ENCODE measurements at places on chromosomes 2 and 18.

- no peak for DNase-seq
Measured at GRCh38 chr18:34221971-34222306, 2.8 kb downstream of the NOL4 start.

GRCh38 chr2:195199864-195200263 lies 457.2 kb upstream of the SLC39A10 start:
- DNase-seq = no peak

- DNase-seq = no peak
Measured at GRCh38 chr18:31204833-31205232, 42.2 kb upstream of the DSC1 start.

DNA sequence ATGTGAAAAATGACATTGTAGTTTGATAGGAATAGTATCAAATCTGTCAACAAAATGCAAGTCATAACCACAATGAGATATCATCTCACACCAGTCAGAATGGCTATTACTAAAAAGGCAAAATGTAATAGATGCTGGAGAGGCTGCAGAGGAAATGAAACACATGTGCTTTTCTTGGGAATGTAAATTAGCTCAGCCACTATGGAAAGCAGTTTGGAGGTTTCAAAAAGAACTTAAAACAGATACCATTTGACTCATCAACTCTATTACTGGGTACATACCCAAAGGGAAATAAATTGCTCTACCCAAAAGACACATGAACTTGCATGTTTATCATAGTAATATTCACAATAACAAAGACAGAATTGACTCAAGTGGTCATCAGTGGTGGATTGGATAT lies 572.6 kb downstream of the TRIB2 start:
- no peak for DNase-seq

DNA sequence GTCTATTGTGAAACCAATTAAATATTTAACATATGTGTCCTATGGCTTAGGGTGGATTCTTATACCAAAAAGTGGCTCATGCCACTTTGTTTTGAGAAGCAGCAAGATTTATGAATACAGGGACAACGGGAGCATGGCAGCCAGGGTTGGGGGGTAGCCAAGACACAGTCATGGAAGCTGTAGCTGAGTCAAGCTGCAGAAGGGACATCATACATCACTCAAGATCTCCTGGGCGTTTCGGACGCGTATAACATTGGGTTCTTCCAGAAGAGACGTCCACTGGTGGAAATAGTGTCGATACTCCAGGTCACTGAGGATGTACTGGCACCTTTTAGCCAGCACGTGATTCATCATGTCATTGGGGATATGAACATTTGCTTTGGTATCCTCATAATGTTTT lies 152.7 kb downstream of the RIF1 start:
- no peak for DNase-seq

GRCh38 chr2:50408936-50409335 lies 623.0 kb downstream of the NRXN1 start:
- DNase-seq = no peak

GRCh38 chr2:96806468-96807126 lies 9.5 kb upstream of the CNNM3 start:
- DNase-seq = no peak

DNA sequence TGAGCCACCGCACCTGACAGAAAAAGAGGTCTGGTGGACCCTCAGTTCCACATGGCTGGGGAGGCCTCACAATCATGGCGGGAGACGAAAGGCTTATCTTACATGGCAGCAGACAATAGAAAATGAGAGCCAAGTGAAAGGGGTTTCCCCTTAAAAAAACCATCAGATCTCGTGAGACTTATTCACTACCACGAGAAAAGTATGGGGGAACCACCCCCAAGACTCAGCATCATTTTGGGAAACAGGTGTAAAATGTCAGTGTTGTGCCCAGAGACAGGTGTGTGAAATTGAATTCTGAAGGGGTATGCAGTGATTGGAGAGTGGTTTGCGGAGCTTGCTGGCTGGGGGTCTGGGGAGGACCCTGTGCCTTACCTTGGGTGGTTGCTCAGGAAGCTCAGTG lies 4.6 kb upstream of the D2HGDH start:
- no peak for DNase-seq

GRCh38 chr18:75208155-75208835 lies 644 bp downstream of the PTGR3 start:
- no peak for DNase-seq
